Left renal cortex interstitium (tissue), 4 donors: ENCODE measurements at places on chromosomes 5 and 9. TPM values are rescaled to one million over a fixed set of nuclear protein-coding genes. Genes with fewer than 3 reads are reported as not detected.

GRCh38 chr5:133450286-133450685 lies 162.1 kb downstream of the FSTL4 start:
- no peak for DNase-seq

- DNase-seq, result no peak
Measured at GRCh38 chr5:79582186-79582585, 30.1 kb upstream of the TENT2 start.

PCDHAC2 gene
- 0.69 TPM for polyA plus RNA-seq

TCF7 gene
- polyA plus RNA-seq, result 17.3 TPM

GRCh38 chr5:176796970-176797369 lies 13.4 kb upstream of the UNC5A start:
- DNase-seq, result no peak
